ENCODE measurements at places on chromosomes 4 and X.

- no peak for DNase-seq
Measured at GRCh38 chr4:173839865-173840264, 309.8 kb upstream of the HAND2 start.

DNA sequence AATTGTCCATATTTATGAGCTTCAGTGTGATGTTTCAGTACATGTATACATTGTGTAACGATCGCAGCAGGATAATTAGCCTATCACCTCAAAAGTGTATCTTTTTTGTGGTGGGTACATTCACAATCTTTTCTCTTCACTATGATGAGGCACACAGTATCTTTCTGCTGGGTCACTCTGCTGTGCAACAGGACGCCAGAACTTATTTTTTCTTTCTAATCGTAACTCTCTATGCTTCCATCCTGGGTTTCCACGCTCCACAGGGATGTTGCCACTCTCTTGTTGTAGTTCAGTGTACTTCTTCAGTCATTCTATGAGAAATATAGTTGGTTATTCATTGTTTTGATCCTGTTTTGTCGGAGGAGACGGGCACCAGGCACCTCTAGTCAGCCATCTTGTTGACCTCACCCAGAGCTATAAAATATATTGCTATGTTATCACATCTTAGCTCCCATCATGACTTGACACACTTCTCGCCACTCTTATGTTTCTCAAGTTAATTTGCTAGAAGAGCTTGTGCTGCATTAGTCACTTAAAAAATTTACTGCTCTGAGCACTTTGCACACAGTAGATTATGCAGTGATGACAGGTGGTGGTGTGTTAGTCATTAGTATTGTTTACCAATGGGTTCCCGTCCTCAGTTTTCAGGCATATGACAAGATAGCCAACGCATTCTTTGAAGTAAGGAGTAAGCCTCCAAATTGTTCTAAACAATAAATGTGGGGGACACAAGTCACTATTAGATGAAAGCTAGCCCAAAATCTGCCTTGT, 1002.7 kb upstream of the PCDH7 start:
- no peak for DNase-seq

DNA sequence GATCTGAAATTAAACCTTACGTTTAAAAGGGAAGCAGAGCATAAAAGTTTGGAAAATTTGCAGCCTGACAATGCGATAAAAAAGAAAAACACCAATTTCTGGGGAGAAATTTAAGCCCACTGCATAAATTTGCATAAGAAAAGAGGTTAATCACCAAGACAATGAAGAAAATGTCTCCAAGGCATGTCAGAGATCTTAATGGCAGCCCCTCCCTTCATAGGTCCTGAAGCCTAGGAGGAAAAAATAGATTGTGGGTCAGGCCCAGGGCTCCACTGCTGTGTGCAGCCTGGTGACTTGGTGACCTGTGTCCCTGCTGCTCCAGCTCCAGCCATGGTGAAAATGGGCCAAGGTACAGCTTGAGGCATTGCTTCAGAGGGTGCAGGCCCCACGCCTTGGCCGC, 264.0 kb upstream of the CT83 start:
- no peak for DNase-seq

DNA sequence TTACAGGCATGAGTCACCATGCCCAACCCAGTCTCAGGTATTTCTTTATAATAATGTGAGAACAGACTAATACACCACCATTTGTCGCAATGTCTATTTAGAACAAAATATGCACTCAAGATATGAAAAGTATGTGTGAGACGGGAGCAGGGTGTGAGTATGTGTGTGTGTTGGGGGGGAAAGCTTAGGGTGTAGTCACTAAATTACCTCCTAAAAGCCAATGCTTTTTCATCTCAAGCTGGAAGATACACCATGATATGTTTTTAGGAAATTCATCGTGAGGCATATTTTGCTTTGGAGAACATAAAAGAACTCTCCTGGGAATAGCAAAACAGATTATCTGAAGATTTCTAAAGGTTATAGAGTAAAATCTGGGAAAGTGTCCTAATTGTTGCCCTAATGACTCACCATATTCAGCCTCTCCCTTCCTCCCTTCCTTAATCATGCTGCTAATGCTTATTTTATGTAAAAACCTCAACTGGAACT, 262.7 kb downstream of the PDHA2 start:
- no peak for DNase-seq
